Esophagus squamous epithelium (tissue), 5 donors: ENCODE measurements at places on chromosomes 2 and 18. TPM values are rescaled to one million over a fixed set of nuclear protein-coding genes. Genes with fewer than 3 reads are reported as not detected.

USP40 gene
- total RNA-seq: 19.2 TPM

ARHGAP28 gene
- total RNA-seq: 4.2 TPM

SNRNP27 gene
- 46.9 TPM for total RNA-seq

MC2R gene
- total RNA-seq: not detected

NPAS2 gene
- 29.1 TPM for total RNA-seq

MAPK4 gene
- total RNA-seq: 3.1 TPM

IL36B gene
- total RNA-seq: 1.7 TPM

- no peak for DNase-seq
These were observed 320.3 kb upstream of the VRK2 start for GRCh38 chr2:57726294-57726693.

DNA sequence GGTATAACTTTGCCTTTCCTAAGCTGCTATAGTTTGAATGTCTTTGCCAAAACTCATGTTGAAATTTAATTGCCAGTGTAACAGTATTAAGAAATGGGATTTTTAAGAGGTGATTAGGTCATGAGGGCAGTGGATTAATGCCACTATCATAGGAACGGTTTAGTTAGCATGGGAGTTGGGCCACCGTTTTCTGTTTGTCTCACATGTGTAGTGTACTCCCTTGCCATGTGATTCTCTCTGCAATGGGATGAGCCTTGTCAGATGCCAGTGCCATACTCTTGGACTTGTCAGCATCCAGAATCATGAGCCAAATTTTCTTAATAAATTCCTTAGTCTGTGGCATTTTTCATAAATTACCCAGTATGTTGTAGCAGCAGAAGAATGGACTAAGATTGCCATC, 388.9 kb upstream of the RGPD4 start:
- DNase-seq: no peak

DNA sequence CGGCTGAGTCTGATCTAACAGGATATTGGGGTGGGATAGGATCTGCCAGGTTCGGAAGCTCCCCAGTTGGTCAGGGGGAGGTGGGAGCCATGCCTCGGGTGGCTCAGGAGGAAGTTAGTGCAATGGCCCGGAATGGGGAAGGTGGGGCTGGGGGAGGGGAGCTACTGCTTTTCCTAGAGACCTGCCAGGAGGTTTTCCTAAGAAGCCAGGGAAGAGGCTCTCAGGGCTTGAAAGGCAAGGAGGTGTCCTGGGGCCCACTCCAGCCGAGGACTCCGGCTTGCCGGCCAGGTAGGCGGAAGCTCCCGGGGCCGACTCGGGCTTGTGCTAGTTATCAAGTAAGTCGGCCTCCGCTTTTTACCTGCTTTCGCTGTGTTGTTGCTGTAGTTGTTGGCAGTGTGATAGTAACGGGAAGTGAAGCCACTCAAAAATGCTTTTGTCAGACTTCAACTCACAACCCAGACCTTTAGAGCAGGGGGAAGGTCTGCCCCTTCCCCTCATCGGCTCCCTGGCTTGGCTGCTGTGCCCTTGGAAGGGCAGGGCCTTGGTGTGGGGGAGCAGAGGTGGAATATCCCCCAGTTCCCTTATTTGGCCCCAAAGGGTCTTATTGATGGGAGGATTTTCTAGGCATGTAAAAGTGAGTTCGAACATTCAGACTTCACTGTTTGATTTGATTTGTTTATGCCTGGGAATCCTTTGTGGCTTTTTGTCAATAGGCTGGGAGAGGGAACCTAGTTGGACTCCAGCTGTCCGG, 5.4 kb downstream of the GDF7 start:
- no peak for DNase-seq

DNA sequence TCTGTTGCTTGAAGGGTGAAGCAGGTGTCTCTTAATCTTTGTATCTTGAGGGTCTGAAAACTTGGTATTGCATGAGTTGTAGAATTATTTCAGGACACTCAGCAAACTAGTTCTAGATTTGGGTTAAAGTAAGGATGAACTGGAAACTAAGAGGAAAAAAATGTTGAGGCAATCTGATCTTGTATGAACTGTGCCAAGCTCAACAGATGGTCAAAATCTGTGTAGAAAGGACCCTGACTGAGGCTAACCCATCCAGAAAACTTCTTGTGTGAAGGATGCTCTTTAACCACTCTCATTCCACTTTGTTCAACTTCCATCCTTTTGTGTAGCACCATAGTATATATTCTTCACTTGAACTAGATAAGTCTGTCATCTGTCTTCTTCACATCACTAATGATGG, 861.7 kb downstream of the SLC4A3 start:
- no peak for DNase-seq
